Activated CD8-positive, alpha-beta memory T cell treated with anti-CD3 and anti-CD28 coated beads, Interleukin-2, amount 50 U/mL, for 4 hours (primary cell): ENCODE measurements at places on chromosomes 12 and 14.

DNA sequence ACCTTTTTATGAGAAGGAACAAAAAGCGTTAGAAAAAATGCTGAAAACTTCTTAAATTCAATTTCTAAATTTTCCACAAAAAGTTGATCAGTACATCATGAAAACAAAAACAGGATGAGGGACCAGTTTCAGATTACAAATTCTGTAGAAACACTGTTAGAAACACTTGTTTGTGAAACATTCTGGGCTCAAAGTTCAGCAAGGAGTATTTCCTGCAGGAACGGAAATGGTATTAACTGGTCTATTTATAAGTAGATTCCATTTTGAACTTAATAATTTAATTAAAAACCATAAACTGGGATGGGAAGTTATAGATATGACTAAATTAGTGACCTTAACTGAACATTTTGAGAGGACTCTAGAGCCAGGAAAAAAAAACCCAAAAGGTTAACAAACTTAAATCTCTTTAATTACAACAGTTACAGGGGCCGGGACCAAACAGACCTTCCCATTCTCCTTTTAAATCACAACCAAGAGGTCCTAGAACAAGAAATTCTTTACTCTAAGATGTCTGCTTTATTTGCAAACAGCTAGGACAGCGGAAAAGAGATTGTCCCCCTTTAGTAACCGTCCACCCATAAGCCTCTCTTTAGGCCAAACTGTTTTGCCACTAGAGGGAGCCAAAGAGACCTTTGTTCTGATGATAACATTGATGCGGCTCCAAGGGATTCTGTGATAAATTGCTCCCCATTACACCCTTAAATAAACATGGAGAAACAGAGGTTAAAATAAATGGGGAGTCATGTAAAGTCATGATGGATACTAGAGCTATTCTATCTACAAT is 69.0 kb upstream of the RERGL start:
- DNase-seq, result no peak

DNA sequence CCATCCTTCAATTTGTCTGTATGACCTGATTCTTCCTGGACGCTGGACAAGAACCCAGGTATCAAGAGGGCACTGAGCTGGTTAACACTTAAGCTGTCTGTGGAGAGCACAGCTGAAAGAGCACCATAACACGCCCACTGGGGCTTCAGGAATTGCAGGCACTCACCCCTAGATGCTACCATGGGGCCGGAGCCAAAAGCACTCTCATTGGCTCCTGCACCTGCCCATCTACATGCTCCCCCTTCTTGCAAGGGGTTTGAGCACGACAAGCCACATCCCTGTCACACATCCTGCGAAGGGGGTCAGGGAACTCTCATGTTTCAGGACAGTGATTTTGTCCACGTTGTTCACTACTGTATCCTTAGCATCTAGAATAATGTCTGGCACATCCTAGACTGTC is 35.1 kb upstream of the TBC1D15 start:
- no peak for DNase-seq

DNA sequence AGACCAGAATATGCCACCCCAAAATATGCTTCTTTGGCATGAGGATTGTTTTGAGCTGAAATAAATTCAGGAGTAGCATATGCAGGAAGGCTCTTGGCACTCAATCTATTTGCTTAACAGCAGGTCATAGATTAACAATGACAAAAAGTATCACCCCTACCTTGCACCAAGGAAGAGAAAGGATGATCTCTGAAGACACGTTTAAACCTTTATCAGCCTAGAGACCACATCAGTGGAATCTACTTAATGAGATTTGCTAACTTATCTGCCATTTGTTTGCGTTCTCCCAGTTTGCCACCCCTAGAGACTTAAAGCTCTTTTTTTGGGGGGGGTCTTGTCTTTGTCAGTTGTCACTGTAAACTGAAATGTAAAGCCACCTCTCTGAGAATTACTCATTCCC is 1278.7 kb upstream of the USP15 start:
- no peak for DNase-seq

- DNase-seq, result no peak
These were observed 6.4 kb downstream of the FAIM2 start for GRCh38 chr12:49897276-49897675.

DNA sequence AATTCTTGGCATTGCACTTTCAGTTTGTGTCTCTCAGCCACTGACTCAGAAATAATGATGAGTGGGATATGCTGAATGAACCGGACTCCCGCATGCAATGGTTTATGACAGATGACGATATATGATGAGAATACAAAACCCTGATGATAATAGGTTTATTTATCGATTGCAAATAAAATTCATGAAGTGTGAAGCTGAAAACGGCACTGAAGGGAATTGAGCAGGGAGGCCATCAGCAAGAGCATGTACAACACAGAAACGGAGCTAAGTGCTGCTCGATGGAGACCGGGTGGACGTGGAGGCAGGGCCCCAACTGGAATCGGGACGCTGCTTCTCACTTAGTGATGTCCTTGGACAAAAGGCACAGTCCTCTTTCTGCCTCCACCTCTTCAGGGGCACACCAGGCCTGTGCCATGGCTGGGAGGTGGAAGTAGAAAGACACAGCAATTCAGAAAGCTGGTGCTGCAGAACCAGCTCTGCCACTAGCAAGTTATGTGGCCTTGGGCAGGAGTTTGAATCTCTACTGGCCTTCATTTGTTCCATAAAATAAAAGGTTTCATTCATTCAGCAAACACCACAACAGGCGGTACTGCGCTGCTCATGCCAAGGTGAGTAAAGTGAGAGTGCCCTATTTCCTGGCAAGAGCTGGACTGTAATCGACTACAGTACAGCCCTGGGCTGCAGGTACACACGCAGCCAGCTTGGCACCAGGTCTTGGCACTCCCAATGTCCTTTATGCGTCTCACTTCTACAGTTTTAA is 117.0 kb downstream of the EGLN3 start:
- DNase-seq, result no peak

- no peak for DNase-seq
These were observed 7.3 kb downstream of the STXBP6 start for GRCh38 chr14:25042362-25043299.

DNA sequence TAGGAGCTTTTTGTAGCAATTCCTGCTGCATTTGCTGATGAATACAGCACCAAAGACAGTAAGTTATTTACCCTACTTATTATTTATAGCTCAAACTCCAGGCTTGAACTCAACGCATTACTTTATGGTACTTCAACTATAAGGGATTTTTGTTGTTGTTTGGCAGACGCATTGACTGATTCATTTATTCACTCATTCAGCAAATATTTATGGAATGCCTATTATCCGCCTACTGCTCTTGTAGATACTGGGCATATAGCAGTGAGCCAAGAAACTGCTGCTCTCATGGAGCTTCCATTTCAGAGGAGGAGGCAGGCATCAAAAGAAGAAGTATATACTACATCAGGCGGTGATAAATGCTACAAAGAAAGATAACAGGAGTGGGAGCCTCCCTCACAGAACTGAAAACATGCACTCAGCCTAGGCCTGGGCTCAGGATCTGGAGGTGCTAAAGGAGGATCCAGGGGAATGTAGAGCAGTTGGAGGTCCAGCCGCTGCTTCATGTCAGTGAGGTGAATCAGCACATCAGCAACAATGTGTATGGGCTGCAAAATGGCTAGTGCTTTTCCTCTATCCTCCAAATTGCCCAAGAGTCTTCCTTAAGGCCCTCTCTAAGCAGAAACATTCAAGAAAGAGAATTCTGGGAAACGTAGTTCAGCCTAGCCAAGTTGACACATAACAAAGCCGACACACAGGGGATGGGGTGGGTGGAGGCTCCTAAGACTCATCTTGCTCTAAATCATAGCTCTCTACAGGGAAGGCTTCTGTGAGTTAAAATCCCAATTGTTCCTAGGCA is 157.5 kb downstream of the NRXN3 start:
- no peak for DNase-seq

GRCh38 chr12:42240131-42240750 is 2.2 kb upstream of the YAF2 start:
- DNase-seq, result no peak
